Kidney epithelial cell (primary cell): ENCODE measurements at places on chromosomes 7 and 10. TPM values are rescaled to one million over a fixed set of nuclear protein-coding genes. Genes with fewer than 3 reads are reported as not detected.

TEX47 gene
- not detected in 2 replicates for total RNA-seq

ASIC3 gene
- total RNA-seq: 0.04 and 0.41 TPM in 2 replicates

NKX6-2 gene
- 2.6 TPM in 1 of 2 replicates, not detected in the other for total RNA-seq

CFAP58 gene
- 0.75 TPM in 2 replicates for total RNA-seq

LRRC4 gene
- total RNA-seq: 0.46 and 0.96 TPM in 2 replicates

PRPS1L1 gene
- total RNA-seq: not detected in 2 replicates

KIAA1549 gene
- 5.8 and 7.6 TPM in 2 replicates for total RNA-seq

PMPCB gene
- total RNA-seq: 49.5 and 59.0 TPM in 2 replicates

GRCh38 chr7:151857866-151858450 is 19.0 kb downstream of the PRKAG2 start:
- DNase-seq: no peak

DNA sequence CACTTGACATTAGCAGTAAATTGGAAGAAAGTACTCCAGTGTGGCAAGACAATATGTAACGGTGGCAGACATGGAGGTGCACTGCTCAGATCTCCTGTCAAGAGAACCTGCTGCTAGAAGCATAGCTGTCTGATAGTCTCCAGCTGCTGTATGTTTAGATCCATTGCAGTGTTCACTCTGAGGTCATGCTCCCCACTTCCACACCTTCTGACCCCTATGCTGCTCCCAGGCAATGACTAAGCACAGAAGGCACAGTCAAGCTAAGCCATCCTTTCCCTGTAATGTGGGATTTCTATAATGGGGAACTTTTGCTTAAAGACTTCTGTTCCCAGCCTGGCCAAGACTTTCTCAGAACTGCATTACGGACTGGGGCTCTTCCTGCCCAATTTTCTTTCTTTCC is 315.8 kb downstream of the HPSE2 start:
- DNase-seq: no peak

- DNase-seq: no peak
Observed at GRCh38 chr7:113639221-113639620, 279.6 kb downstream of the PPP1R3A start.

- DNase-seq: peak; percentile 12
Observed at GRCh38 chr10:23067939-23068775, 27.2 kb upstream of the MSRB2 start.

DNA sequence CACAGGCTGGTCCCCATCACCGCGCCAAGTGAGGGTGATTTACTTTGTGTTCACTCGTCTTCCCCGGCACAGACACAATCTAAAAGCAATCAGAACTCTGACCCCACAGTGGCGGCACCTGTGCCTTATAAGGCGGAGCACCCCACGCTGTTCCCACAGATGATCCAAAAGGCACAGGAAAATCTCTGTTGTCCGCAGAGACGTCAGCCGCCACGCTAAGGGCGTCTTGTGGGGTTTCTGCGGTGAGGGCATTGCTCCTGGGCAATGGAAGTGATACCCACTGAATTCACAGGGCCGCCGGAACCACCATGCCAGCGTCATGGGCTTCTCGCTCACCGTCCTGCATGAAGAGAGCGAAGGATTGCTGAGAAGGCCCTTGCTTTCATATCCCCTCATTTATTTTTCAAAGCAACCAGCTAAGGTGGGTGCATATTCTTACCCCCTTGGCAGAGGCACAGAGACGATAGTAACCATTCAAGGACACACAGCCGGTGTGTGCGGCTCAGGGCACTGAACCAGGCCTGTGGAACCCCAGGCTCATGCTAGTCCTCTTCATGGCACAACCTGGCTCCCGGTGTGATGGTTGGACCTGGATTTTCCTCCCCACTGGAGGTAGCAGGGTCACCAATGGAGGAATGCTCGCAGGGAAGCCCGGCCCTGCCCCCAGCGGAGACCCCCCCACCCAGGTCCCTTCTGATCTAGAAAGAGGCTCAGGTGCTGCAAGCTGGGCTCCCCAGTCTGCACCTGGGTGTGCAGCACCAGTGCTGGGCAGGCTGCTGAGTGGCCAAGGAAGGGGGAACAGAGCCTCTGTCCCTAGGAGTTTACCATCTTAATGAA is 279.0 kb downstream of the TCERG1L start:
- no peak for DNase-seq

GRCh38 chr7:131327049-131327625 is 539 bp upstream of the MKLN1 start:
- DNase-seq: no peak

DNA sequence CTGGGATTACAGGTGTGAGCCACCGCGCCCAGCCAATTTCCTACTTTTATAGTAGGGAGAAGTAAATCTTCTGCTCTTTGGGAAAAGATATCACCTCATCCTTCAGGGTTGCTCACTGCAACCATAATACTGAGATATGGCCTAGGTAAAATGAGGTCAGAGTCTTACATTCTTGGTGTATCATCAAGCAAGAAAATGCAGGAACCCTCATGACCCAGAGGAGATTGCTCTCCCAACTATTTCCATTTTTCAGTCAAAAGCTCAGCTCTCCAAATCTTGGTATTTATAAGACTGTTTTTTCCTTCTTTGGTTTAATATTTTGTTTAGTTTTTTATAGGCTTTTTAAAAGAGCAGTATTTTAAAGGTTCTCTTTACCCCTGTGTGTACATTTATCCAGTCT is 20.9 kb upstream of the PHYHIPL start:
- DNase-seq: no peak

DNA sequence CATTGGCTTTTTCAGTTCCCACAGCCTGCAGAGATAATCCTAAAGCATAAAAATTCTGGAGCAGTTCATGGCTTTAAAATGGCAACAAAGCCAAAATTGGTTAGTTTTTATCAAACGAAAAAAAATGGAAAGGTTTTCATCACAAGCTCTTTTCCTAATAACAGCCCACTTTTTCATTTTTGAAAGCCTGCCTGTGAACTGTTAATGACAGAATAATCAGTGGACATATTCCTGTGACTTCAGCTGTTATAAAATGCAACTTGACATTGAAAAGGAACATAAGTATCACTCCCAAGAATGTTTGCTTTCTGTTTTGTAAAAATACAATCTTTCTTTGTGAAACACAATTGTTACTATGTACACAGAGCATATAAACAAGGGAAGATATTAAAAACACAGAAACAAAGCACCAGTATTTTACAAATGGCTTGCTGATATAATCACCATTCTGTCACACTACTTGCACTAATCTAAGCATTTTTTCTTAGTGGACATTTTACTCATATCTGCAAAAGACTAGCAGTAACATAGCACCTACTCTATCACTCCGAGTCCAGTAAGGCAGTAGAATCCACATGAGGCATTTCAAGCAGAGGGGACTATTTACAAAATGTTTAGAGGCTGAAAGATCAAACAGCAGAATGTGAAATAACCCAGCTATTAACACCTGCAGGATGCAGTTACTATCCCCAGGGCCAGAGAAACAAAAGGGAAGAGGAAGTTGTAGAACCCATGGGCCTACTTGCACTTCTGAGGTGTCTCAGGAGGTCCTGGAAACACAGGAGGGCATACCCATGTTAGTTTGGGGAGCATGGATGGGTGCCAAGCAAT is 26.4 kb downstream of the MACC1 start:
- no peak for DNase-seq

GRCh38 chr7:74449809-74450397 is 3.8 kb upstream of the GTF2IRD1 start:
- DNase-seq: no peak

GRCh38 chr7:90596671-90597562 is 796 bp downstream of the CDK14 start:
- no peak for DNase-seq

DNA sequence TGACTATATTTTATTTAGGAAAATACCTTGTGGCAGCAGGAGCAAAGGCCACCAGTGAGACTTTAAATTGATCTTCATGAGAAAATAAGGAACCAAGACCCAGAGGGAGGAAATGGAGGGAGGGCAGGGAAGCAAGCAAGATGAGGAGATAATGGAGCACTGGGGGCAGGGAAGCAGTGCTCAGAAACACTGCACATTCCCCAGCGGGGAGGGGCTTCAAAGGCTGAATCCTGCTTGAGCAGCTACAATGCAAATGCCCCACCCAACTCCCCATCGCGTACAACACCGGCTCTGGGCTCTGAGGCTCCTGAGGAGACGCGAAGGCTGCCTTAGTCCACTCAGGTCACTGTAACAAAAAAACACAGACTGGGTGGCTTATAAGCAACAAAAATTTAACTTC is 503.8 kb downstream of the GRID1 start:
- DNase-seq: no peak

- DNase-seq: no peak
Observed at GRCh38 chr10:50577681-50578350, 45.9 kb downstream of the SGMS1 start.

GRCh38 chr10:878333-878759 is 53.2 kb downstream of the LARP4B start:
- DNase-seq: no peak

DNA sequence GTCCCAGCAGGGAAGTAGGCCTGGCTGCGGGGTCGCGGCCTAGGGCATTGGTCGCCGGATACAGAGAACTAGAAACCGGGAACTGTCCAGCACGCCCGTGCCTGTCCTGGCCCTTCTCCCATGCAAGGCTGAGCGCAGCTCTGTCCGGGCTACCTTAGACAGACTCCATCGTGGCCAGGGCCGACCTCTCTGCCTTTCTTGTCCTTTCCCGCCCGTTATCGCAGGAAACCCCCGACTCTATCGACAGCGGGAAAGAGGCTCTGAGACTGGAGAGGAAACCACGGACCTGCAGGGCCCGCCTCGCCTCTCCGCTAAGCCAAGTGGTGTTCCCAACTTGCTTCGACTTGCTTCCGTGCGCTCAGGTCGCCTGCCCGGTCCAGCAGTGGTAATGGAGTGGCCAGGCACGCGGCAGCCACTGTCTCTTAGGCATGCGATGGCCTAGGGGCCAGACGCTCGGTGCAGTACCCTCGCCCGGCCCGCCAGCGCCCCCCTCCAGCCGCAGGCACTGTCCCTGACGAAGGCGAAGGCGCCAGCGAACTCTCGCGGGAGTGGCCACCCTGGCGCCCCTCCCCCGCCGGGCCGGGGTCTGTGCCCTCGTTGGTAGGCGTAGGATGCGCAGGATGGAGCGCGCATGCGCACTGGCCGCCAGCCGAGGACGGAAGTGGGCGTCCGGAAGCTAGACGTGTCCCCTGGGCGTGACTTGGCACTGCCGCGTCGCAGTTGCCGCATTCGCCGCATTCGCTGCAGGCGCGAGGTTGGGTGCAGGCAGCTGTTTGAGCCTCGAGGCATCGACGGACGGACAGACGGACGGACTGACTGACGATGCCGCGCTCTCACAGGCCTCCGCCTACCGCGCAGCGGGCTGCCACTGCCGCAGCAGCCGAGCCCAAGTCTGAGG is 54.4 kb downstream of the MCMBP start:
- no peak for DNase-seq

DNA sequence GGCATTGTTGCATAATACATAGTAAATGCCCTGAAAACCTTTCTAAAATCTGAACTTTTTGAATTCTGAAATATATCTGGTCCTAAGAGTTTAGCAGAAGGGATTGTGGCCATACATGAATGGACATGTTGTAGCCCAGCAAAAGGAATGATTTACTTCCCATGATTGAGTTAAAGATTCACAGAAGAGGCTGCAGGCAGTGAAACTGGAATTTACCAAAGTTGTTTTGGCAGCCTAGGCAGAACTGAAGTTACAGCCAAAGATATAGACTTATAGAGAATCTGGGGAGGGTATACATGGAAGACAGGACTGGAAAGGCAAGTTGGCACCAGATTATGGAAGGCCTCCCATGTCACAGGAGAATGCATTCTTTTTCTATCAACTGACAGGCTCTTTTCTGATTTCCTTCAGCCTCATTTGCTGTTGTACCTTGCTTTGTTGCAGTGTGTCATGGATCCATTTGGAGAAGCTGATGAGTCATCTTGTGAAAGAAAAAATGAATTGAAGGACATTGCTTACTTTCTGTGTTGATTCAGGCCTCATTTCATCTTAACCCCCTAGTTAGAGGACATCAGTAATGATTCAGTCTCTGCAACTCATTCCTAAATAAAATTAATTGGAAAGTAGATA is 356.2 kb upstream of the LRGUK start:
- DNase-seq: peak; percentile 56
